ENCODE measurements at places on chromosomes 6 and 20.

DNA sequence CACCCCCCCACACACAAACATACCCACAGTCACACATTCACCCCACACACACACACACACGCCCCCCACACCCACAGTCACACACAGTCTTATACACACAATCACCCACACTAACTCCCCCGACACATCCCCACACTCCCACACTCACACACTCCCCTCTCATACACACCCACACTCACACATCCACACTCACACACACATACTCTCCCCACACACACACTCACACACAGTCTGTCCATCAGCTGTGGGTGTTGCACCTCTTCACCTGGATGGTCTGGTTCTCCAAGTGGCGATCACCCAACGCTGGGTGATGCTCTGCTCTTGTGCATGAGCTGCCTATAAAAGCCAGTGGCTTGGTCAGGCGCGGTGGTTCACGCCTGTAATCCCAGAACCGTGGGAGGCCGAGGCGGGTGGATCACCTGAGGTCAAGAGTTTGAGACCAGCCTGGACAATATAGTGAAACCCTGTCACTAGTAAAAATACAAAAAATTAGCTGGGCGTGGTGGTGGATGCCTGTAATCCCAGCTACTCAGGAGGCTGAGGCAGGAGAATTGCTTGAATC lies 158.9 kb downstream of the SMOC2 start:
- no peak for DNase-seq

GRCh38 chr6:18254793-18255192 lies 9.5 kb downstream of the DEK start:
- DNase-seq: no peak

- no peak for DNase-seq
Measured at GRCh38 chr20:41261260-41261659, 56.3 kb downstream of the ZHX3 start.

GRCh38 chr6:158649289-158650143 lies at the start of gene SYTL3:
TSS of gene SYTL3 (plus strand) at chr6:158650054. CDS start at chr6:158663269, 13,215 bp downstream.
- DNase-seq: peak; percentile 68

- no peak for DNase-seq
Measured at GRCh38 chr20:33657704-33658095, 4.4 kb upstream of the C20orf144 start.

- no peak for DNase-seq
Measured at GRCh38 chr6:31031095-31031494, 20.8 kb downstream of the MUC22 start.

DNA sequence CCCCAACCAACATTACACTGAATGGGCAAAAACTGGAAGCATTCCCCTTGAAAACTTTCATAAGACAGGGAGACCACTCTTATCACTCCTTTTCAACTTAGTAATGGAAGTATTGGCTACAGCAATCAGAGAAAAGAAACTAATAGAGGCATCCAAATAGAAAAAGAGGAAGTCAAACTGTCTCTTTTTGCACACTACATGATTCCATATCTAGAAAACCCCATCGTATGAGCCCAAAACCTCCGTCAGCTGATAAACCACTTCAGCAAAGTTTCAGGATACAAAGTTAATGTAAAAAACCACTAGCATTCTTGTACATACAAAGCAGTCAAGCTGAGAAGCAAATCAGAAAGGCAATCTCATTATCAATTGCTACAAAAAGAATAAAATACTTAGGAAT lies 580.4 kb upstream of the PTCHD4 start:
- no peak for DNase-seq

DNA sequence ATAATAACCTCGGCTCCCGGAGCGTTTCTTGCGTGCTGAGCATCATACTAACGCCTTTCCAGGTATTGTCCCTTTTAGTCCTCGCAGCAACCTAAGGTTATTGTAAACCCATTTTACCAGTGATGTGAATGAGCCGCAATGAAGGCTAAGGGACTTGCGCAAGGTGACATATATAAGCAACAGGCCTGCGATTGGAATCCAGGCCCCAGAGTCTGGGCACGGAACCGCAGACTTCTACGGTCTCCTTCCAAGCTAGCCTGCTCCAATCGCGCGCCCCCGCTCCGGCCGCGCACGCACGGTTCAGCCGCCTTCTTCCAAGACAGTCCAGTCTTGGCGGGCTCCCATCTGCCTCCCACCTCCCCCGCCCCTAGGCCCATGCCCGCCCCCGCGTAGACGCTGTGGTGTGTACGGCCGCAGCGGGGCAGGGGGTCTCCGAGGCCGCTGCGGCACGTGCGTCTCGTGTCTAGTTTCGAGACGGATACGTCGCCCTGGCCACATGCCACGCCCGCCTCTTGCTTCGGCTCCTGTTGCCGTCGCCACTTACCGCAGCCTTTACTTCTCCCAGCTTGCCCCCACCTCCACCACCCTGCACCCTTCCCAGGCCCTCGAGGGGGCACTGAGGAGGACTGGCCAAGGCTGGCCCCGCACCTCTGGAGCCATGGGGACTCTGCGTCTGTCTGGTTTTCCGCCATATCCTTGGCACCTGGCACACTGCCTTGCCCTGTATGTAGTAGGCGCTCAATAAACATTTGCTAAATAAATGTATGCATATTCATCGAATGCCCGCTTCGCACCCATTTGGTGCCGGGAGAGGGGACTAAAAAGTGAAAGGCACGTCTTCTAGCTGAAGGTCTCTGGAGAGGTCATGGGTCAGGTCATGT lies 855 bp upstream of the GFOD1 start:
- peak; percentile 68 for DNase-seq

- no peak for DNase-seq
Measured at GRCh38 chr20:40997116-40997515, 31.5 kb upstream of the TOP1 start.

GRCh38 chr6:4801491-4802110 lies 25.4 kb downstream of the CDYL start:
- no peak for DNase-seq

GRCh38 chr6:144469144-144469575 lies 184.0 kb downstream of the UTRN start:
- peak; percentile 79 for DNase-seq

GRCh38 chr20:13105039-13105438 lies 96.3 kb downstream of the SPTLC3 start:
- no peak for DNase-seq

DNA sequence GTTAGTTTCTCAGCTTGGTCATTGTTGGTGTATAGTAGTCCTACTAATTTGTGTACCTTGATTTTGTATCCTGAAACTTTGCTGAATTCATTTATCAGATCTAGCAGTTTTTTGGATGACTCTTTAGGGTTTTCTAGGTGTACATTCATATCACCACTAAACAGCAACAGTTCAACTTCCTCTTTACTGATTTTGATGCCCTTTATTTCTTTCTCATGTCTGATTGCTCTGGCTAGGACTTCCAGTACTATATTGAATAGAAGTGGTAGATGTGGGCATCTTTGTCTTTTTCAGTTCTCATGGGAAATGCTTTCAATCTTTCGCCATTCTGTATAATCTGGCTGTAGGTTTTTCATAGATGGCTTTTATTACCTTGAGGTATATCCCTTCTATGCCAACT lies 61.3 kb upstream of the HEY2 start:
- no peak for DNase-seq

DNA sequence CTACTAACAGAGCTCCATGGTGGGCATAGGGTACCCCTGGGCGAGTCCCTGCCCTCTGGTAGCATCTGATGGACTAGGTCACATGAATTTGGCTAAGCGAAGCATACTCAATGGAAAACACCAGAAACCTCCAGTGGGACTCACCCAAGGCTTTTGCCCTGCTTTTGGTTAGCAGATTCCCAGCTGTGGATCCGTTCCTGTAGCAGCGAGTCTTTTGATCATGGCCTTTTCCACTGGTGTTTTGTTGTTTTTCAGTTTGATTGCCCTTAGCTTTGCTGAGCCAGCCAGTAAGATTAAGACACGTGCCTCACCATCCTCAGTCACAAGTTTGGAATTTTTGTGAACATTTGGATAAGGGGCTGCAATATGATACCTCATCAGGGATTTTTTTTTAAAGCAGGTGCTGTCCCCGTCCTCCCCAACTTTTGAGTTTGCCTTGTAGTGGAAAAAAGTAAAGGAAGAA lies 8.0 kb downstream of the TNFAIP3 start:
- DNase-seq: no peak

- DNase-seq: no peak
Measured at GRCh38 chr6:111916747-111917146, 43.5 kb upstream of the FYN start.

GRCh38 chr20:38094373-38094891 lies 60.9 kb downstream of the RPRD1B start:
- peak; percentile 90 for DNase-seq

GRCh38 chr20:7371518-7372163 lies 568.6 kb downstream of the HAO1 start:
- peak; percentile 36 for DNase-seq

DNA sequence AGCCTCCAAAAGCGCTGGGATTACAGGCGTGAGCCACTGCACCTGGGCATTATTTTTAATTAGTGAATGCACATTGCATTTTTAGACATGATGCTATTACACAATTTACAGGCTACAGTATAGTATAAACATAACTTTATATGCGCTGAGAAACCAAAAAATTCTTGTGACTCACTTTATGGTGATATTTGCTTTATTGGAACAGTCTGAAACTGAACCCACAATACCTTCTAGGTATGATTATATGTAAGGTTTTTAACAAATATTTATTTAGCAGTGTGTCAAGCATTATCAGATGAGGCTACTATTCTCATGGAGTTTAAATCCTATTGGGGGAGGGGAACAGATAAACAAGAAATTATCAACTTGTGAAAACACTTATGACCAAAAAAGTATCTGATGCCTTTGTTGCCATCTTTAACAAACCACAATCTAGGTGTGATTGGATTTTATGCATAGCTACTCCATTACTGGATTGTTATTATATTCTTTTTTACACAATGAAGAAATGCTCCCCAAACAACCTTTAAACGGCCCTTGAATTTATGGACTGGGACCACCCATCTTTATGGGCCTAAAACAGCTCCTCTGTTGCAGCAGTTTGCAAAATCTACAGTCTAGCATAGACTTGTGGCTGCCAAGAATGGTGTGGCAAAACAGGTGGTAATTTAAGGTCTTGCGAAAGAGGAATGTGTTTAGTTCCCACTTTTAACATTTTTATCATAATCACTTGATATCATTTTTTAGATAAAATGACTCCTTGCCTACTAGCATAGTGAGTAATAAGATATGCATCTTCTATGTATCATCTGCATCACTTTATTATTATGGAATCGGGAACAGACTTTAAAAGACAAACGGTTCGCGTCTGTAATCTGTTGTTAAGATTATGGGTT lies 159.2 kb upstream of the C6orf118 start:
- DNase-seq: peak; percentile 52

DNA sequence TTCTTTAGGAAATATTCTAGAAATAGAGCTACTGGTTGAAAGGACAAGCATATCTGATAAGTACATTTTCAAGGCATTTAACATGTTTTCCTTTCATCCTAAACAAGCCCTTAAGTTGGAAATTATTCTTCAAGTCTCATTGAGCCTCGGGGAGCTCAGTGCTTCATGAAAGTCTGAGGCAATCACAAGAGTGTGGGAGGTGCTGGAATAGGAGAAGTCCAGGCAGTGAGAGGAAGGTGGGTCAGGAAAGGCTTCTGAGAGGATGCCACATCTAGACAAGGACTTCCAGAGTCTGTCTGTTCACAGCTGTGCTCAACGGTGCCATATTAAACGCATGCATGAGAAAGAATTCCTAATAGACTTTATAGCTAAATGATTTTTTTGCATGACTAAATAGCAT lies 69.8 kb downstream of the CD83 start:
- peak; percentile 5 for DNase-seq

DNA sequence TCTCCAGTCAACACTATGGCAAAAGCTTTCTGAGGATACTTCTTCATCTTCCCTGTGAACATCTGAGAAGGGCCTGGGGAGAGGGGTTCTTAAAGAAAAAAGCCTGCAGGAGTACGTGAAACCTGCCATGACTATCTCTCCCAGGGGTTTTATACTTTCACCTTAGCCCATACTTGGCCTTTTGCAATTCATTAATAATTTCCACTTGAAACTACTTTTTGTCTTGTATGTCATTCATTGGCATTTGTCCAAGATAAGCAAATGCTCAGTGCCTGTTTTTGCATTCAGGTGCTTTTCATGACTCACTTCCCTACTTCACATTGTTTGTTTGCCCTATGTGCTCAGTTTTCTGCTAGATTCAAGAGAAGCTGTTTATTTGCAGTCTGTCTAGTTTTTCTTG lies 580.3 kb upstream of the GJE1 start:
- peak; percentile 72 for DNase-seq

DNA sequence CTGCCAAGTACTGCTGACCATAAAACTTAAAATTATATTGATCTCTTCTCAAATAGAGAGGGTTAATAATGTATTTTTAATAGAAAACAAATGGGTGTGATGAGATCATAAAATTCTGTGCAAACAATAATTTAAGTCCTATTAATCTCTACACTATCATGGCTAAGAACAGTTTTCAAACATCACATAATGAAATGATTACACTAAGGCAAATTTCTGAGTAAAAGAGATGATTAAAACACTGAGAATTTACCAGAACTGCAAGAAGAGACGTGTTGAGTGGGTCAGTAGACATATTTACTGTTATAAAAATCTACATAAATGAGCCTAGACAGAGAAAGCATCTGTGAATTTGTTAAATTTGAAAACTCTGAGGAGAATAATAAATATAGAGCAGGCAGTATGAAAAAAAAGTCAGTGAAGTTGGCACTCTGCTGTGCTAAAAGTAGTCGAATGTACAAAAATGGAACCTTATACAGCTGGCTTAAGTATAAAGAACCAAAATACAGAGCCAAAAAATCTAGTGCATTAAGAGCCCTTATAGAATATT lies 302.6 kb upstream of the MANEA start:
- DNase-seq: no peak

DNA sequence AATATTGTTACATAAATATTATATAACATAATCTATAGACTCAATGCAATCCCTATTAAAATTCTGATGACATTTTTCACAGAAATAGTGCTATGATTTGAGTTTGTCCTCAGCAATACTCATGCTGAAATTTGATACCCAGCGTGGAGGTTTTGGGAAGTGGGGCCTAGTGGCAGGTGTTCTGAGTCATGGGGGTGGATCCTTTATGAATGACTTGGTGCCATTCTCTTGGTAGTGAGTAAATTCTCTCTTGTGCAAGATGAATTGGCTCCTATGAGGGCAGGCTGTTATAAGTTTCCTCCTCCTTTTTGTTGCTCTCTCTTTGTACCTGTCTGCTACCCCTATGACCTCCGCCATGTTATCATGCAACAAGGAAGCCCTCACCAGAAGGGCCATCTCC lies 65.8 kb downstream of the SHPRH start:
- DNase-seq: no peak

GRCh38 chr6:129793447-129793846 lies 67.7 kb downstream of the TMEM244 start:
- DNase-seq: no peak

DNA sequence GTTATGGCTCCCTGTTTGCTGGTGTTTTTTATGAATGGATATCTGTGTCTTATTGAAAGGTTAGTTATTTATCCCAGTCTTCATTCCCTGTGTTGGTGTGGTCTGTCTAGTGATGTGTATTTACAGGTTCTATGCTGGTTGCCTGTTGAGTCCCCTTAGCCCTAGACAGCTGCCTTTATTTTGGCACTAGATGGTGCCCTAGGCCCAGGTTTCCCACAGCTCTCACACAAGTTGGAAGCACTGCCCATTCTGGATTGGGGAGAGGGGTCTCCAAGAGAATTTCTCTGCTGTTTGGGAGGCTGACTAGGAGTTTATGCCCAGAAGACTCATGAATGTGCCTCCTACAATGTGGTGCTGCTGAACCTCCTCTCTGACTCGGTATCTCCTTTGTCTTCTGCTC lies 12.4 kb downstream of the GRM1 start:
- DNase-seq: peak; percentile 0

All from fibroblast of villous mesenchyme (primary cell).